ENCODE measurements at places on chromosomes 2 and 18. TPM values are rescaled to one million over a fixed set of nuclear protein-coding genes. Genes with fewer than 3 reads are reported as not detected.

Gene PPP3R1
- total RNA-seq = 78.1 TPM

Gene NEMP2
- 2.7 TPM for total RNA-seq

Gene SEH1L
- 41.2 TPM for total RNA-seq

Gene UGT1A6
- not detected for total RNA-seq

Gene KRTCAP3
- total RNA-seq = 1.9 TPM

Gene GCA
- total RNA-seq = 14.5 TPM

Gene GKN1
- total RNA-seq = not detected

Gene FAM228B
- 9.7 TPM for total RNA-seq

Gene FEV
- not detected for total RNA-seq

Gene ACMSD
- not detected for total RNA-seq

Gene CHRNG
- total RNA-seq = not detected
